Activated CD4-positive, alpha-beta T cell treated with anti-CD3 and anti-CD28 coated beads, Interleukin-2, amount 50 U/mL, for 16 hours (primary cell): ENCODE measurements at places on chromosomes 6 and 20.

GRCh38 chr6:98384334-98384733 is 450.0 kb upstream of the POU3F2 start:
- DNase-seq = no peak

- DNase-seq = no peak
Observed at GRCh38 chr20:8133310-8133768, 1.3 kb downstream of the PLCB1 start.

DNA sequence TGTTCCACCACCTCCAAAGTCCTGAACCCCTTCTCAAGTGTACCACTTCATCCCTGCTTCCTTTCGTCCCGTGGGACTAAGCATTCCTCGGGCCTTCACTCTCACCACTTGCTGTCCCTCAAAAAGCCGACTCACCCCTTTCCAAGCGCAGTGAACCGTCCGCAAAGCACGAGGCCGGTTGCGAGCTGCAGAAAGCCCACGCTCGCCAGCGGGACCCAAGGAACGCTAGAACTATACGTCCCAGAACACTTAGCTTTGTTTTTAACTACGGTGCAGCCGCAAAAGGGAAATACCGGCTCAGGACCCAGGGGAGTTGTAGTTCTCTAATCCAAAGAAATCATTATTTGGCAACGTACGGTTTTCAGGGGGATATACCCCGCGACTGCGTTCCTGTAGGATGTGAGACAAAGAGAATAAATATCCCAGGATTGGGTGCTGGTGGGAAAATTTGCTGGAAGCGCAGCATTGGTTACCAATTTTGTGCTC is 416 bp upstream of the POLR1H start:
- no peak for DNase-seq

GRCh38 chr6:35304299-35304698 is 6.7 kb downstream of the DEF6 start:
- DNase-seq = no peak

DNA sequence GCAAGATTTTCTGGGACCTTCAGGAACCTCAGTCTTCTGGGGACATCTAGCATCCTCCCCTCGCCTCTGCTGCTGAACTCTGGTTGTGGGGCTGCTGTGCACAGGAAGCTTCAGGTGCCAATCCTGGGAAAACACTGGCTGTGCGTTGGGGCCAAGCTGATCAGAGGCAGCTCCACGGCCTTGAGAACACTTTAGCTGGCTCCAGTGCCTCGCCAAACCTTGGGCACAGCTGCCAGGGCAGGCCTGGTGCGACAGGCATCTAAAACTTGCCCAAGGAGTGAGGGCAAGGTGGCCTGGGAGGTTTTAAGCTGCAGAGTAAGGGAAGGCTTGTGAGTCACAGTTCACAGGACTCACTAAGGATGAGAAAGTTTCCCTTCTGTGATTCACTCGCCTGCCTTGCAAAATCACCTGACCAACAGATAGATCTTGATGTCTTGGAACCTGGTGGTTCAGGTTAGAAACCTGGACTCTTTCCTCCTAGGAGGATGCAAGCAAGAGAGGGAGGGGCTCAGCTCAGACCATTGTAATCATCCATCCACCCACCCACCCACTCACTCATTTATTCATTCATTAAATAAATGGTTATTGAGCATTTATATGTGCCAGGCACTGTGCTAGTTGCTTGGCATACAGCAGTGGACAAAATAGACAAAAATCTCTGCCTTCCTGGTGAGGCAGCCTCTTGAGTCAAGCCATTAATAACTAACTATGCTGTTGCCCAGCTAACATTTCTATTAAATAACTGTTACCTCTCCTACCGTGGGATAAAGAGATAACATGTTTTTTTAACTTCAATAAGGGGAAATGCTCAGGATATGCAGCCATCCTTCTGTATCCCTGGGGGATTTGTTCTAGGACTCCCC is 2.5 kb upstream of the SPATS1 start:
- peak; percentile 8 for DNase-seq

DNA sequence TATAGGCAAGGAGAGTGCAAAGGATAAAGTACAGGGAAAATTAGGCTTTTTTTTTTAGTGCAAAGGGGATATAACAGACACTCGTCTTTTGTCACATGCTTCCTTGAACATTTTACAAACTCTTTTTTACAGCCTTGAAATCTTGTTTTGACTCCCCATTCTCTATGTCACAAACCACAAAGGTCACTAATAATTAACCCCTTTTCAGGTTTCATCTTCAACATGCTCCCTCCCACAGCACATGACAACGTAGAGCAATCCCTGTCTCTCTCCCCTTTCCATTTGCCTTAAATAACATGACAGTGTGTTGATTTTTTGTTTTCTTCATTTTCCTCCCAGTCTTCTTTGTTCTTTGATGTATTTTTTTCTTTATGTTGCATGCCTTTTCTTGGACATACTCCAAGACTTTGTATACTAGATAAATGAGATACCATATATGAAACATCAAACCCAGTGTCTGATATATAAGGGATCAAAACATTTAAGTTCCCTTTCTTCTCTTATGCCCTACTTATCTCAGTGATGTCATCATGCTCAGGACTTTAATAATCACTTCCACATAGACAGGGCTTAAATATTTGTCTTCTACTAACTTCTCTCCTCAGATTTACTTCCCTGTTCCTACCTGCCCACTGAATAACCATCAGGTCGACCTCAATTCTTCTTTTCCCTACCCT is 378.7 kb upstream of the HSF2 start:
- no peak for DNase-seq

DNA sequence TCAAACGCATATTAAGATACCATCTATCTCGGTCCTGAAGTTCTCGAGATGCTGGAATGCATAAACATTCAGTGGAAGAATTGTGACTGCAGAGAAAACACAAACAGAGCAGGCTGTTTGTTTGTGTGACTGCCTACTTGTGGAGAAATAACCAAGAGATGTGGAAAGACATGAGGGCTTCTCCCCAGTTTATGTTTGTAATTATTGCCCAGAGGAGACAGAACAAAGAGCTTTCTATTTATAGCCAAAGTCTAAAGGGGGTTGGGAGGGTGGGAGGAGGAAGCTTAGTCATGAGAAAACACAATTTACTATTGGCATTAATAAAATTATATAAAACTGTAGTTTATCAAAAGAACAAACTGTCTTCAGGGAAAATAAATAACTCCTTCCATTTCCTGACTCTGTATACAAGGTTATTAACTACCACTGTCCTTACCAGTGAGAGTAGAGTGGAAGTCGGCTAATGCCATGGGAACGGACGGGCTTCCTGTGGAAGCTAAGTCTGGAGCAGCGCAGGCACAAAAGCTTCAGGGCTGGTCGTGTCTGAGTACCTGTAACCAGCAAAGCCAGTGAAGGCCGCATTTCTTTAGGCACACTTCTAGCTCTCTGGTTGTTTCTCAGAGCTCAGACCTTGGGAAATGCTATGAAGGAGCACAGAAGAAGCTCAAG is 200.2 kb upstream of the SUPT3H start:
- no peak for DNase-seq

GRCh38 chr20:47735412-47736400 is 49.6 kb downstream of the SULF2 start:
- no peak for DNase-seq

GRCh38 chr6:88958842-88959241 is 4.6 kb downstream of the RNGTT start:
- DNase-seq = no peak

DNA sequence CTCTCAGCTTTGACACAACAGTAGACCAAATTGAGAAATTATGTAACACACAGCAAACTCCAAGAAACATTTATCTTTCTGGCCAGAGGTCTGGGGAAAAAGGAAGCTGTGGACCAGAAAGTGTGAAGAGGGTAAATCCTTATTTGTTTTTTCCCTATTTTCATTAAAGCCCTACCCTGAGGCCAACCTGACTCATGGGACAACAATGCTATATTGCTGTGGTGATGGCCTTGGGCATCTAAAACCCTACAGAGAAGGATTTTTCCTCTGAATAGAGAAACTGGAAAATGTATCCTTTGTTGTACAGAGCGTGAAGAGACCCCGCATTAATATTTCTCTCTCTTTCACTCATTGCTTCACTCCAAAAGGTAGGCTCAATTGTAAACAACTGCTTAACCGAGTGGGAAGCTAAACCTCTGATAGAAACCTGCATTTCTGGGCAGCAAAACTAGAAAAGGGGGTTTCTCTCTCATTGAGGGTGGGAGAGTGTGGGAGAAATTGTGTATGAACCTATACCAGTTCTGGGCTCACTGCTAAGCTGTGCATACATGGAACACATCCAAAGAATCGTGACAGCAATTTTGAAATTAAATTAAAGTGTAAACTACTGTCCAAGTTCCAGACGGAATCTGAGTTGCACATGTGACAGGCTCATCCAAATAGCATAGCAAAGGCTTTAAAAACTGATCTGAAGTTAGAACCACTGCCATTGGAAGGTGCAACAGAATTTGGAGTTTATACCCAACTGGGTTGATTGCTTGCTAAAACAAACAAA is 175.5 kb downstream of the CLVS2 start:
- DNase-seq = no peak

- no peak for DNase-seq
Observed at GRCh38 chr6:50591135-50591534, 122.2 kb upstream of the TFAP2D start.

- peak; percentile 93 for DNase-seq
Observed at GRCh38 chr20:53643031-53643832, 49.6 kb upstream of the ZNF217 start.

DNA sequence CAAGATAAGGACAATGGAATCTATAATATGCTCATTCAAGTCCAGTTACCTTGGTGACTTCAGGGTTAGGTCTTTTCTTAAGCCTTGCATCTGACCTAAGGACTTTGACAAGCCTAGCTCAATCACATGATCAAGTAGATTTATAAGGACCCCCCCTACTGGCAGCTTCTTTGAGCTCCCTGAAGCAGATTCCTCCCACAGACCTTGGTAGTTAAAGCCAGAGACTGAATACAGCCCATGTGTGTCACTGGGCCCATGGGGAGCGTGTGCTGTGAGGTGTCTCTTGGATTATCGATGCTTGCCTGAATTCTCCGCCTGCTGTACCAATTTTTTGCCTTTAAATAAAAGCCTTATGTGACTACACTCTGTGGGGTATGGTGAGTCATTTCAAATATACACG is 372.7 kb upstream of the RGS17 start:
- DNase-seq = peak; percentile 3

GRCh38 chr6:25713824-25714223 is 40.7 kb upstream of the SLC17A4 start:
- DNase-seq = no peak

- peak; percentile 8 for DNase-seq
Observed at GRCh38 chr6:150905769-150906168, 40.3 kb downstream of the MTHFD1L start.

- peak; percentile 76 for DNase-seq
Observed at GRCh38 chr6:73585566-73586415, 65.0 kb upstream of the EEF1A1 start.

DNA sequence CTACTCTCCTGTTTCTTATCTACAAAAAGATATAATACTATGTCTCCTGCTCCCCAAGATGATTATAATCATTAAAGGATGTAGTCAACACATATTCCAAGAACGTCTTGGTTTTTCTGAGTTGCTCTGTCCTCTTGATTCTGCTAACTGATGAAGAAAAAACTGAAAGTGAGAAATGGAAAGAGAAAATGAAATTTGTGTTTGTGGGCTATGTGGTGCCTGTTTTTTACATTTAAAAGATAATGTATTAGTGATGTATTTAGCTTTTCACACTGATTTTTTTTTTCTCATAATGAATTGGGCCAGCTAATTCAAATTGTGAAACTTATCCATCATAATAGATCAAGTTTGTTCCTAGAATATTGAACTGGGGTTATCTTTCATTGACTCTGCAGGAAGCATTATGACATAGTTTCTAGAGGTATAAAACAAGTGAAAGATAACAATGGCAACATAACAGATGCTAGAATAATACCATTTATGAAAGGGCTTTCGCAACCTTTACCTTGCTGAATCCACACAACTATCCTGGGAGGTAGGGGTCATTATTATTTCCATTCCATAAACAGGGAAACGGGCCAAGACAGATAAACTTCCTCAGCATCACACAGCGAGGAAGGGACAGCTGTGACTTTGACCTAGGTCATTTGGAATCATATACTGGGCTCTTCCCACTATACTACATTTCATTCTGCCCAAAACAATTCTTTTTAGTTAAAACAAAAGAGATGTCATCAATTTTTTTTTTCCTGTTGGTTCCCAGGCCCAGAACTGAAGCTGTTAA is 336.7 kb downstream of the GJA1 start:
- DNase-seq = peak; percentile 20

- no peak for DNase-seq
Observed at GRCh38 chr20:10581823-10582222, 92.0 kb downstream of the JAG1 start.

- no peak for DNase-seq
Observed at GRCh38 chr6:49966334-49966733, 2.4 kb upstream of the DEFB114 start.

DNA sequence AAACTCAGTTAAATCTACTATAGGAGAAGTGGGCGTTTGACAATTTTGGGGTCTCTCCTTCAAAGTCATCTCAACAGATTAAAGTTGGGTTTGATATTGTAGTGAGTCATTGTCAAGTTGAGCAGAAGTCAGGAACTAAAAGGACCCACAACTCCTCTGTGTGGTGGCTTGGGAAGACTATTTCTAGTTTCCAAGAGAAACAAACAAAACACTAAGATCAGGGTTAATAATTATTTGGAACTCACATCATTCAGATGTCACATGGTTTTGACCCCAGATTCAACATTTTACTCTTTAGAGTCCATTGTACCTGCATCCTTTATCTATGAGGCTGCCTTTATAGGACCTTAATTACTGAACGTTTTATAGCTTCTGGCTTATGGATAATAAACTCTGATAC is 45.3 kb upstream of the TINAG start:
- no peak for DNase-seq

GRCh38 chr6:21937466-21937865 is 343.9 kb downstream of the SOX4 start:
- DNase-seq = no peak

DNA sequence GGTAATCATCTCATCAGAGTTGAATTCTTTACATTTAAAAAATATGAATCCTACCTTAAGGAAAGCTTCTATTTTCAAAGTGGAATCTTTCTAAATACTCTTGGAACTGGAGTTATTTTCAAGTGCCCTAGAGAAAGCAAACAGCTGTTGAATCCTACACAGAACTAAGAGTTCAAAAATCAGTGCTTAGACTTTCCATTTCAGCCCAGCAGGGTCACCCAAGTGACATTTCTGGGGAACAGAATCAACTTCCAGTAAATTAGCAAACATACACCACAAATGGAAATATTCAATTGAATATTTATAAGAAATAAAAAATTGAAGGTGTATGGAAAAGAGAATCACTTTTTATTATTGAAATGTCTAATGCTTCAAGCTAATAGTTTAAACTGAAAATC is 427.7 kb upstream of the NOX3 start:
- no peak for DNase-seq
